B cell (primary cell): ENCODE measurements at places on chromosomes 11 and 22. TPM values are rescaled to one million over a fixed set of nuclear protein-coding genes. Genes with fewer than 3 reads are reported as not detected.
A peak's percentile ranks its signal among the peaks of the same experiment; 100 is the strongest.

PGA4 gene
- not detected in 2 replicates for total RNA-seq

FAM180B gene
- 0.20 TPM in 1 of 2 replicates, not detected in the other for total RNA-seq

GVQW3 gene
- 8.2 TPM in 2 replicates for total RNA-seq

LRRN4CL gene
- 0.15 and 0.25 TPM in 2 replicates for total RNA-seq

TESMIN gene
- total RNA-seq = 4.3 and 4.6 TPM in 2 replicates

OLFML1 gene
- total RNA-seq = not detected in 2 replicates

BATF2 gene
- 0.51 and 0.62 TPM in 2 replicates for total RNA-seq

GRCh38 chr22:50525104-50525857, at the start of gene SCO2:
Gene SCO2 (minus strand): TSS chr22:50525598. CDS start chr22:50524411, 1,187 bp downstream.
- DNase-seq = peak; percentile 98

- no peak for DNase-seq
These were observed 12.3 kb downstream of the GUCD1 start for GRCh38 chr22:24542641-24543040.

DNA sequence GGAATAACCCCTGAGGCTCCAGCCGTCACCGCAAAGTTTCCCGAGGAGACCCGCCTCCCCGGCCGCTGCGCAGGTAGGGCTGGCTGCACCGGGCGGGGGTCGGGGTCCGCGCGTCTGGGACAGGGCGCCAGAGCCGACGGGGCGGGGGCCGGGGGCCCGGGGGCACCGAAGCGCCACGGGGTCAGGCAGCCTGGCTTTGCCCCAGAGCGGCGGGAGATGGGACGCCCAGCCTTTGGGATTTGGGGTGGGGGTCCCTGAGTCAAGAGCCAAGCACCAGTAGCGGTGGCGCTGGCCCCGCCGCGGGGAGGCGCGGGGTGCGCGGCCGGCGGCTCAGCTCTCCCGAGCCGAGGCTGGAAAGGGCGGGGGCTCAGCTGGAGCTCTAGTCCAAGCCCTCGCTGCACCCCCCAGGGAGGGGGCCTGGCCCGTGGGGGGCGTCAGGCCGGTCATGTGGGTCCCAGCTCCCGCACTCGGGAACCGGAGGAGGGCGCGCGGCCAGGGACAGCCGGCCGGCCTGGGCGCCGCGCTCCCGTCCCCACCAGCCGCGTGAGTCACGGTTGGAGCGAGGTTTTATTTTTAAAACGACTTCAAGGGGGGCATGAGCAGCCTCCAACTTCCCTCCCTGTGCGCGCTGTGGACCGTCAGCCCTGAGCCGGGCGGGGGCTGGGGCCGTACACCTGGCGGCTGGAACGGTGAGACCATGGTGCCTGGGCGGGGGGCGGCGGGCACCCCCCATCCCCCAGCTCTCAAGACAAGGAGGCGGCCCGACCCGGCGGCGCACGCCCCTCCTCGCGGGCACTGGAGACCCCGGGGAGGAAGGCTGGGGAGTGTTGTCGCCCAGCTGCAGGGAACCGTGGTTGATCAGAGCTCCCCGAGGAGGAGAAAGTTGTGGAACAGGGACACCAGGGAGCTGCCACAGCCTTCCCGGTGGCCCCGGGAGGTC, 626 bp downstream of the FLRT1 start:
- peak; percentile 27 for DNase-seq

DNA sequence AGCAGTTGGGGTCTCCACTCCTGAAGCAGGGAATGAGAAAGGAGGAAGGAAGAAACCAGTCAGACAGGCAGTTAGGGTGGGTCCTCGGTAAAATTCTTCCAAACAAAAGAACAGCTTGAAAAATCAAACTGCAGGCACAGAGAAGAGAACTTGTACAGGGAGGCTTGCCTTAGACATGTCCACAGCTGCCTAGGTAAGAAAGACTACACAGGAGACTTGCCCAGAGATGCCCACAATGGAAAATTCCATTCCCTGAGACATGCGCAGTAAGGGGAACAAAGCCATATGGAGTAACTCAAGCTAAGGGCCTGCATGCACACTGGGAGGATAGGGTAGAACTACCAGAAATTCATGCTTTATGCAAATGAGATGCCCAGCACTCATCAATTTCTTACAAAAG, 9.8 kb downstream of the KCNJ11 start:
- DNase-seq = no peak

- no peak for DNase-seq
These were observed 651.7 kb downstream of the NELL1 start for GRCh38 chr11:21321072-21321471.

DNA sequence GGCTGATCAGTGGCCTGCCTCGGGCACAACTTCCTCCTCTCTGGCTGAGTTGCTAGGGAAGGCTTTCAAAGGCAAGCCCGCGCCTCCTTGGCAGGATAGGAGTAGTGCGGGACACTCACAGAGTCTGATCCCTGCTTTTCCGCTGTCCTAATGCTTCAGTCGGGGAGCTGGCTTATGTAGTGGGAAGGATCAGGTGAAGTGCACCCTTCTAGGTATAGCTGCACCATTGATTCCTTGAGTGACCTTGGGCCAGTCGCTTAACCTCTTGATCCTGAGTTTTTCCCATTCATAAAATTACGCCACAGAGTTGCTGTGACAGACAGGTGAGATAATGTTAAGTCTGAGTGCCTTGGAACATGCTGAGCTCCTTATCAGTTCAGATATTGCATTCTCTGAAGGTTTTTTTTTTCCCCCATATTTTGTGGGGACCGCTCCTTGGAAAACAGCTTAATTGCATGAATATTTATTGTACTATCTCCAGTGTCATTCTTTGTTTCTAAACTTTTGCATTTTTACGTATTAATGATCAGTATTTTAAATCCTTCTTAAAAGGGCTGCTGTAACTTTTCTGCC, 961 bp downstream of the IPO7 start:
- no peak for DNase-seq

- no peak for DNase-seq
These were observed 74.4 kb downstream of the WNT11 start for GRCh38 chr11:76131671-76132631.

- peak; percentile 27 for DNase-seq
These were observed 716 bp downstream of the AMOTL1 start for GRCh38 chr11:94768602-94769541.

GRCh38 chr11:124763156-124763947, 1.3 kb upstream of the ESAM start:
- peak; percentile 90 for DNase-seq
